ENCODE measurements at places on chromosomes 1 and 21. TPM values are rescaled to one million over a fixed set of nuclear protein-coding genes. Genes with fewer than 3 reads are reported as not detected.

GRCh38 chr21:17780539-17780938, 38.6 kb downstream of the C21orf91 start:
- H3K36me3 ChIP-seq, result no peaks in the 10 kb centered on the region
- H3K4me1 ChIP-seq, result peaks cover 16% of the 10 kb centered on the region
- H3K4me3 ChIP-seq, result no peak overlapping the region
- H3K27me3 ChIP-seq, result no peaks in the 10 kb centered on the region
- no peak for DNase-seq

DNA sequence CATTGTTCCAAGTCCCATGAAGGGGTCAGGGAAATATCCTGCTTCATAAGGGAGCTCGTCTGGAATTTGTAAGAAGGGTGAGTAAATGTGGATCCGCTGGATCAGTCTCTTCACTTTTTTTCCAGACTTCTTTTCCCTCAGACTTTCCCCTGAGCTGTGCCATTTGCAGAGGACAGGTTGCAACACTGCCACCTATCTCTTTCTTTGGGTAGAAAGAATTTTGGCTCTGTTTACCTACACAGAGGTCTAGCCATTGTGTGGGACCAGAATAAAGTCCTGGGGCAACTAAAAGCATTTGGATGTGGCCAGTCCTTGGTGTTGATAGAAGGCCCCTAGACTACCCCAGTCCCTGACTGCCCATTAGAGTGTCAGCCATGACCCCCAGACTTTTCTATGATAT, 1146.7 kb upstream of the PRMT6 start:
- DNase-seq, result no peak
- H3K36me3 ChIP-seq, result no peaks in the 10 kb centered on the region
- H3K4me1 ChIP-seq, result no peaks in the 10 kb centered on the region
- no peak overlapping the region for H3K27ac ChIP-seq
- no peaks in the 10 kb centered on the region for H3K27me3 ChIP-seq

DNA sequence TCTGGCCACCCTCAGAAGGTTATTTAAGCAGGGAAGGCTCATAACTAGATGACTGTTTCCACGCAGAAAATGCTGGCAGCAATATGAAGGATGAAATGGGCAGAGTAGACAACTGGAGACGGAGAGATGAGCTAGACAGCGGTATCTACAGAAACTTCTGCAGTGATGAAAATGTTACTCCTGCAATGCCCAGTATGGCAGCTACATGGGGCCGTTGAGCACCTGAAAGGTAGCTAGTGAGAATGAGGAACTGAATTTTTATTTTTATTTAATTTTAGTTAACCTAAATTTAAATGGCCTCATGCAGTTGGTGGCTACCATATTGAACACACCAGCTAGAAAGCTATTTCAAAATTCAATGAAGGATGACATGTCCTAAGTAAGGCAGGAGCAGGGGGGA, 27.3 kb downstream of the SIPA1L2 start:
- peaks cover 31% of the 10 kb centered on the region for H3K4me1 ChIP-seq
- DNase-seq, result no peak
- no peaks in the 10 kb centered on the region for H3K36me3 ChIP-seq
- H3K27ac ChIP-seq, result no peak overlapping the region
- no peaks in the 10 kb centered on the region for H3K27me3 ChIP-seq

CELA3A gene
- total RNA-seq, result not detected

GRCh38 chr1:15750924-15751323, 7.7 kb upstream of the FBLIM1 start:
- H3K4me3 ChIP-seq, result no peak overlapping the region
- DNase-seq, result no peak
- H3K27ac ChIP-seq, result no peak overlapping the region

- H3K36me3 ChIP-seq, result no peaks in the 10 kb centered on the region
- no peak for DNase-seq
- H3K4me3 ChIP-seq, result no peak overlapping the region
- no peaks in the 10 kb centered on the region for H3K27me3 ChIP-seq
- no peak overlapping the region for H3K27ac ChIP-seq
These were observed 121.3 kb downstream of the HUNK start for GRCh38 chr21:31993826-31994825.

EXOC8 gene
- 20.6 TPM for total RNA-seq

GRCh38 chr1:167510244-167510643, 8.1 kb downstream of the CD247 start:
- no peak for DNase-seq
- no peaks in the 10 kb centered on the region for H3K36me3 ChIP-seq
- no peak overlapping the region for H3K4me3 ChIP-seq

OR2T29 gene
- total RNA-seq, result not detected

ATAD3C gene
- 7.8 TPM for total RNA-seq

- no peak for DNase-seq
- H3K27ac ChIP-seq, result no peak overlapping the region
- no peaks in the 10 kb centered on the region for H3K27me3 ChIP-seq
- no peaks in the 10 kb centered on the region for H3K4me1 ChIP-seq
- H3K36me3 ChIP-seq, result no peaks in the 10 kb centered on the region
These were observed 37.5 kb downstream of the DISP1 start for GRCh38 chr1:222852326-222852725.

GRCh38 chr1:54818461-54819194, 17.5 kb upstream of the TTC22 start:
- H3K4me1 ChIP-seq, result no peaks in the 10 kb centered on the region
- H3K4me3 ChIP-seq, result no peak overlapping the region
- H3K36me3 ChIP-seq, result no peaks in the 10 kb centered on the region
- DNase-seq, result no peak

CFAP141 gene
- 2.8 TPM for total RNA-seq

DNA sequence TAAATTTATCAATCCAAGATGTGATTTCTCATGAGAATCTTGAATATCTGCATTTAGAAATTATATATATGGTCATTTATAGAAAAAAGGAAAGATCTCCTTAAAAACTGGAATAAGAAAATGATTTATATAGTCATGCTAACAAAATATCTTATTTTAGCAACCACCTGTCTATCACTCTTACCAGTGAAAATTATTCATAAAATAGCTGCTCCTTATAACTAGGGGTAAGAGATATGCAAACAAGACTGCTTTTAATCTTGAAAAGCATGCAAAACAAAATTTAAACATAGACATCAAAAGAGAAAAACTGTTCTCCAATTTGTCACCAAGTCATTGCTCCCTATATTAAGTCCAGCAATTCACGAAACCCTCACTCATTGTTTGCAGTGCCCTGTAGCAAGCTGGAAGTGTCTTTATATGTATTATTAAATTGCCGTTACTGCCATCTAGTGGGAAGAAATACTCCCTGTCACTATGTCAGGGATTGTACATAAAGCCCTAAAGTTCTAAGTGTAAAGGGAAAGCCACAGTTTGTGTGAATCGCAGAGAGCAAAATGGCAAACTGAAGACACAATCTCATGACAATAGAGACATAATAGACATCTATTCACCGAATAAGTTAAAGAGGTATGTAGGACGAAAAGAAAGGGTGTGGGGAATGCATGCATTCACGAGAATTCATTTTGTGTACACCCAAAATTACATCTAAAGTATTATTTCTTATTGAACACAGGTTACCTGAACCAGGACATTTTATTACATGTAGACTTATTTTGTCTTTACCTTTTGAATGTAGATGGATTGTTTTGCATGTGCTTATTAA, 600.5 kb downstream of the USP25 start:
- no peaks in the 10 kb centered on the region for H3K36me3 ChIP-seq
- no peak for DNase-seq

DNA sequence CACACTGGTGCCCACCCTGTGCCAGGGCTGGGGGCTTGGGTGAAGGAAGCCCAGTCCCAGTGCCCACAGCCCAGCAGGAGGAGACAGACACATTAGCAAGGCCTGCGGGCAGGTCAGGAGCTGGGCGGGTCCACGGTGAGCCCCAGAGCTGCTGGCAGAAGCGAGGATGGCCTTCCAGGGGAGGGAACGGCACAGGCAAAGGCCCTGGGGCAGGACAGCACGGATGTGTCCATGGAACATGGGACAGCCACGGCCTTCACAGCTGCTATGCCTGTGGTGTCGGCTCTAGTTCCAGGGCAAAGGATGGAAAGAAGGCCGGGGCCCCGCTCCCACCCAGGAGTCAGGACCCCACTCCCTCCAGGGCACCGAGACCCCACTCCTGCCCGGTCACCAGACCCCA, 165.0 kb upstream of the ARHGEF16 start:
- no peaks in the 10 kb centered on the region for H3K4me1 ChIP-seq
- no peaks in the 10 kb centered on the region for H3K36me3 ChIP-seq
- DNase-seq, result no peak
- H3K27ac ChIP-seq, result no peak overlapping the region
- H3K27me3 ChIP-seq, result peaks cover 7% of the 10 kb centered on the region

- no peak overlapping the region for H3K4me3 ChIP-seq
- H3K4me1 ChIP-seq, result no peaks in the 10 kb centered on the region
- no peak for DNase-seq
- no peaks in the 10 kb centered on the region for H3K27me3 ChIP-seq
- H3K36me3 ChIP-seq, result no peaks in the 10 kb centered on the region
These were observed 2.3 kb upstream of the RGS13 start for GRCh38 chr1:192633533-192634253.

CD244 gene
- total RNA-seq, result 4.5 TPM

FCRL6 gene
- 2.3 TPM for total RNA-seq

SELENBP1 gene
- 413 TPM for total RNA-seq

- no peaks in the 10 kb centered on the region for H3K27me3 ChIP-seq
- H3K4me3 ChIP-seq, result no peak overlapping the region
- DNase-seq, result no peak
- H3K4me1 ChIP-seq, result no peaks in the 10 kb centered on the region
These were observed 97.1 kb downstream of the VAV3 start for GRCh38 chr1:107867897-107868296.

MTMR11 gene
- 20.4 TPM for total RNA-seq

DNA sequence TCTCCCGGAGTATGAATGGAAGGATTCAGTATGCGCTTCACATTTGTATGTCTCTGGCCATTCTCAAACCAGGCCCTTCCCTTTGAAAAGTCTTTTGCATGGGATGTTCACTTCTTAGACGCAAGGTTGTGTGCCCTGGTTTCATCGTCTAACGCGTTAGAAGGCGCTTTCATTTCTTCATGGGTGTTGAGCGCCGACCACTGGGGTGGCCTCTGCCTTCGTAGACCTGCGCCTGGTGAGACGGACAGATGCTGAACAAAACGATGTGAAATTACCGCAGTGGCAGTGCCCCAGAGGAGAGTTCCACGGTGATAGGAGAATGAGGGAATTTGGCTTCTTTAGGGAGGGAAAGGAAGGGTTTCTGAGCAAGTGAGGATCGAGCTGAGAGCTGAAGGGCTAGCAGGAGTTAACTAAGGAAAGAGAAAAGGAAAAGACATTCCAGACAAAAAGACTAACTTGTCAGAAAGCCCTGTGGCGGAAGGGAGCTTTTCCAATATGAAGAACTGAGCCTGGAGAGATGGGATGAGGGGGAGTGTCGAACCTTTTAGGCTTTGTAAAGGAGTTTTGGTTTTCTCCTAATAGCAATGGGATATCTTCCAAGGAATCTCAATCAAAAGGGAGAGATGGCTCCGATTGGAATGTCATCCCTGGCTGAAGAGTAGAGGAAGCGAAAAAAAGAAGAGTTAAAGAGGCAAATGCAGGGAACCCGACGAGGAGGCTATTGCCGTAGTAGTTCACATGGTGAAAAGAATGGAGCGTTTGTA, 951 bp downstream of the GGPS1 start:
- peak overlapping the region; percentile 78 for H3K4me3 ChIP-seq
- no peaks in the 10 kb centered on the region for H3K27me3 ChIP-seq
- H3K27ac ChIP-seq, result peak overlapping the region; percentile 87
- peaks cover 56% of the 10 kb centered on the region for H3K4me1 ChIP-seq
- no peaks in the 10 kb centered on the region for H3K36me3 ChIP-seq
- no peak for DNase-seq

DNA sequence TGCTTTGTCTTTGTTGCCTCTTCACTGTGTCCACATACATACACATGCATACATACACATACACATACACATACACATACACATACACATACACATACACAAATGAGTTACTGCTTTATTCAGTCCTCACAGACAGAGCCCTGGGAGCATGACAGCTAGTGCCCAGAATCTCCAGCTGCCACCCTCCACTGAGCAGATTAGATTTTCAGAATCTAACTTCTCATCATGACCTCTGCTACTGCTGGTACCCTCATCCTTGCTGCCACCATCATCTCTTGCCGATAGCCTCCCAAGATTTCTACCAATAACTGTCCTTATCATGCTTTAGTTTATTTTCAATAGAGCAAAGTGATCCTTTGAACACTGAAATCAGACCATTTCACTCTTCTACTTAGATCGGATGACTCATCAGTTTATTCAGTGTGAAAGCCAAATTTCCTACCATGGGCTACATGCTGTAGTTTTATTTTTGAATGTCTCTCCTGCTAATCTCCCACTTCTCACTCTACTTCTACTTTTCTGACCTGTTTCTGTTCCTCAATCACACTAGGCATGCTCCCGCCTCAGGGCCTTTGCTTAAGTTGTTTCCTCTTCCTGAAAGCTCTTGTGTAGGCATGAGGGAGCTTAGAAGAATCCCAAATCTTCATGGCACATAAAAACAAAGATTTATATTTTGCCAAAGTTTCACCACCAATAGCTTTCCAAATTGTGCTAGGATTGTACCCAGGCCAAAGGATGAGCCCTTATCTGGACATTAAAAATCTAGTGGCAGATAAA, 43.0 kb downstream of the ATP6V1G3 start:
- H3K36me3 ChIP-seq, result no peaks in the 10 kb centered on the region
- H3K4me1 ChIP-seq, result peaks cover 3% of the 10 kb centered on the region
- DNase-seq, result no peak
- H3K27me3 ChIP-seq, result no peaks in the 10 kb centered on the region
- H3K4me3 ChIP-seq, result no peak overlapping the region

All from lower lobe of right lung (tissue), 2 donors.